ENCODE measurements at places on chromosomes 5 and 9.

DNA sequence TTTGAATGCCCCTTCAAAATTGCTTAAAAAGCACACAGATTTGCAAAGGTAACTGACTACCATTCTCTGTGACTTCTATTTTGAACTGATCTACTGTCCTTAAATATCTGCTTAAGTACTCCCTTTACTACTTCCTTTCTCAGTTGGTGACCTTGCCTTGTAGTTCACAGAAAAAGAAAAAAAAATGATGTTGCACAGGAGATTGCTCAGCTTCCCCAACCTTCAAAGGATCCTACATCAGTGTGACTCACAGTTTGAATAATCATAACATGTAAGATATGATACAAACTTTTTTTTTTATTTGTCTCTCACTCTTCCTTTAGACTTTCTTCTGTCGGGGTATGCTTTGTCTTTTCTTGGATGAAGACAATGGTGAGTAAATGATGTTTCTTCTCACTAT is 1029.6 kb downstream of the CDH12 start:
- DNase-seq, result no peak

GRCh38 chr5:54643685-54644106 is 126.1 kb downstream of the SNX18 start:
- DNase-seq, result peak; percentile 74

- DNase-seq, result peak; percentile 92
Observed at GRCh38 chr5:115414406-115415142, 118.1 kb upstream of the CCDC112 start.

DNA sequence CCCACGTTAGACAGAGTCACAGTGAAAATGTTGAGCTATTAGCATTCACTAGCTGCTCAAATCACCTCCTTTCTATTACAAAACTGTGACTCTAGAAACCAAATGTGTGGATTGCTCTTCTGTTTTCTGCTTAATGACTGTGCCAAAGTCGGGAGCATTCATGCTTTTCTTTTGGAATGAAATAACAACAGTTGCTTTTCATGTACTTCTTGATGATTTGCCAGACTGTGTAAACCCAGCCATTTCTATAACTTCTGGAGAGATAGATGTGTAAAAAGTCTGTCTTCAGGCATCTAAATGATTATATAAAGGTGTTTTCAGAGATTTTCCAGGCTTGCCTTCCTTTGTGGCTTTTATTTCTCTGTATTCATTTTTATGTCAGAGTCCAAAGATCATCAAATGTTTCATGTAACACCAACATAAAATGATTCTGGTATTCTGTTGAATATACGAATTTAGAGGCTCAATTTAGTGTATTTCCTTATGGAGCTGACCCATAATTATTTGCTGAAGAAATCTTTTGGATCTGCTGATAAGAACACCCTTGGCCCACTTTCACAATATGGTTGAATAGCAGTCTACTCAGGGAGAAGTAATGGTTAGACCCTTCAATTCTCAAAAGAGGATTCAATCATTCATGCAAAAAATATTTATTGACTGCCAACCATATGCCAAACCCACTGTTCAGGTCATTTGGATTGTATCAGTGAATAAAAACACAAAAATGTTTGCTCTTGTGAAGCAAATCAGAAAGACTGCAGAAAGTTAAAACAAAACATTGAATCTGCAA is 581.2 kb downstream of the CDH18 start:
- DNase-seq, result no peak

- DNase-seq, result no peak
Observed at GRCh38 chr9:1154739-1155138, 104.6 kb downstream of the DMRT2 start.

DNA sequence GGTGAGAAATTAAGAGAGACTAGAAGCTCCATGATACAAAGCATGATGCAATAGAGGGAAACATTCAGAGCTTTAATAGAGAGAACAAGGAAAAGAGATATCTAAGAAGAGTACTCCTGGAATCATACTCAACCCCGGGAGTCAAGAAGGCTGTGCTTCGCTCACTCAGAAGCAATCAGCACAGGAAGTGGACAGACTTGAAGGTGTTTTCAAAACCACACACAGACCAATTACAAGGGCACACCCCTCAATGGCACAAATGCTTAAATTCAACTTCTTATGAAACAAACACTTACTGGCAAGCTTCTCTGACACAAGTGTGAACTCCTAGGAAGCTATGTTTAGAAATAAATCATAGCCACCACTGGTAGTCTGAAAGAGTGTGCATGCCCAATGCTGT is 462.3 kb downstream of the GABRG2 start:
- no peak for DNase-seq

- no peak for DNase-seq
Observed at GRCh38 chr5:68303038-68303738, 87.6 kb downstream of the PIK3R1 start.

- no peak for DNase-seq
Observed at GRCh38 chr5:101009758-101010519, 106.9 kb upstream of the ST8SIA4 start.

- DNase-seq, result no peak
Observed at GRCh38 chr9:121968056-121968455, 125.1 kb downstream of the TTLL11 start.

Data from skeletal muscle cell (primary cell).